ENCODE measurements at places on chromosomes 6 and 20.

- no peak for DNase-seq
Measured at GRCh38 chr6:42168650-42169049, 4.5 kb upstream of the GUCA1A start.

GRCh38 chr6:155313602-155314091 lies 637 bp downstream of the TFB1M start:
- DNase-seq, result peak; percentile 67

DNA sequence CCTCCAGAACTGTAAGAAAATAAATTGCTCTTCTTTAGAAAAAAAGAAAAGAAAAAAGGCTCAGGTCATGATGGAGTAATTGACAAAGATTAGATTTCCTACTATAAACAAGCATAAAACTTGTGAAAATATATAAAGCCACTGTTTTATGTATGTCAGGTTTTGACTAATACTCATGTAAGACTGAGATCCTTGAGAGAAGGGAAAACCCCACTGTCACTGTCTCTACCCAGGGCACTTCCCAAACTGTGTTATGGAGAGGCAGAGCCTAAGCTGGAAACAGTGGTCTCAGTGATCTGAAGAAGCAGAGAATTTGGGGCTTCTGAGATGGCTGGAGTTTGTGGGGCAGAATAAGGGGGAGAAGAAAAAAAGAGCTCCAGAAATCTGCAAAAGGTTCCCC lies 7.6 kb downstream of the ACAT2 start:
- no peak for DNase-seq

DNA sequence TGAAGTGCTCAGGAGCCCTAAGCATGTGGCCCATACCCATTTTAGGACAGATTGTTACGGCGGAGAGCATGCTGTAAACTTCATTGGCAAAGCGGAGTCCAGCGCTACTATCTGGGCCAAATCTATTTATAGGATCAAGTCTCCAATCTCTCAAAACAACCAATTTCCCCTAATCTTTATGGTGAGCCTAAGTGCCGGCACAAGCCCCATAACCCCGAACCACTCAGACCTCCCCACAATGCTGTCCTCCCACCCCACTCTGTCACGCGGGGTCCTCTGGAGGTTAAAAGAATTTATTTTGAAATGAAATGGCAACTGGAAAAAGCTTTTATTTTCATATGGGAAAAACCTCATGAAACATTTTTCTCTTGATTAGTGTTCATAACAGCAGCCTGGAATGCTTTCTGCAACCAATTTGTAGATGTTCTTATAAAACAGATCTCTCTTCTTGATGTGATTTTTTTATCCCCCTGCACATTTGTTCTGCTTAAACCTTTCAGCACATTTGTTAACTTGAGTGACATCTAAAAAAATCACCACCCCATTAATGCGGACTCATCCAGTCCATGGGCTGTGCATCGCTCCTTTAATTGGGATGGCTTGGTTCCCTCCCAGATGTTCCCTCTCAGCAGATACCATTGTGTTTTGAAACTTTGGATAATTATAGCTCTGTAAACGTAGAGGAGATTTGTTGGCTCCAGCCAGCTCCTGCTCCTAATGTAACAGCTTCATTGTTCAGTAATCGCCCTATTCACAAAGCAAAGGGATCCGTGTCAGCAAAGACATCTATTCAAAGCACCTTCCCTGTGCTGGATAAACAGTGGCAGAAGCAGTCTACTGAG lies 323.6 kb downstream of the CD83 start:
- peak; percentile 24 for DNase-seq

DNA sequence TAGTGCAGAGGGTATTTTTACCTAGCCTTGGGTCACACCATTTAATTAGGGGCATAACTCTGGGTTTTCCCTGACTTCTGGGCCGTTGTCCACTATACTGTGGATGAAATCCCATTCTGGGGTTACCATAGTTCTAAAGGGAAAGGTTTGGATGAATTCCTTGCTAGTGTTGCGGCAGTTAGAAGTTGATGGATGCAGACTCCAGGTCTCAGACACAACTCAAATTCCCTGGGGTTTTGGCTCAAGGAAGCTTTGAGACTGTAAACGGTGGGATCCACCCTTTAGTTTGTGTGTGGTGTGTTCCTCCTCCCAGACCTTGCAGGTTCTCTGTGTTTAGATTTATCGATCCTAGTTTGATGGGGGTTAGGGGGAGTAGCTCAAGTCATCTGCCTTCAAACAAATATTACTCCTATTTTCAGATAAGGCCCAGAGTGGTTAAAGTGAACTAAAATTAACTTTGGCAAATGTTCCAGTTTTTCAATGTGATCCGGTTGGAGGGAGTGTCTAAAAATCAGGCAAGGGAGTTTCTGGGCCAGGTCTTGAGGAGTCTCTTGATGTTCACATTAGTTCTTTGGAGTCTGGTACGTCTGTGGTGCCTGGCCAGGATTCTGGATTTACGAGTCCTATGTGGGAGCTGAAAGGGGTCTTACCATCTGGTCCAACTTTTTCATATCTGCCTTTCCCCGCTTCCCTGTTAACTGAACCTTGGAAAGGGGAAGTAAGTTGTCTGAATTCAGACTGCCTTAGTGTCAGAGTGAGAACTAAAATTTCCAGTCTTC lies 1.5 kb downstream of the RALY start:
- DNase-seq, result no peak

GRCh38 chr6:52305411-52305810 lies 20.9 kb upstream of the MCM3 start:
- DNase-seq, result no peak

DNA sequence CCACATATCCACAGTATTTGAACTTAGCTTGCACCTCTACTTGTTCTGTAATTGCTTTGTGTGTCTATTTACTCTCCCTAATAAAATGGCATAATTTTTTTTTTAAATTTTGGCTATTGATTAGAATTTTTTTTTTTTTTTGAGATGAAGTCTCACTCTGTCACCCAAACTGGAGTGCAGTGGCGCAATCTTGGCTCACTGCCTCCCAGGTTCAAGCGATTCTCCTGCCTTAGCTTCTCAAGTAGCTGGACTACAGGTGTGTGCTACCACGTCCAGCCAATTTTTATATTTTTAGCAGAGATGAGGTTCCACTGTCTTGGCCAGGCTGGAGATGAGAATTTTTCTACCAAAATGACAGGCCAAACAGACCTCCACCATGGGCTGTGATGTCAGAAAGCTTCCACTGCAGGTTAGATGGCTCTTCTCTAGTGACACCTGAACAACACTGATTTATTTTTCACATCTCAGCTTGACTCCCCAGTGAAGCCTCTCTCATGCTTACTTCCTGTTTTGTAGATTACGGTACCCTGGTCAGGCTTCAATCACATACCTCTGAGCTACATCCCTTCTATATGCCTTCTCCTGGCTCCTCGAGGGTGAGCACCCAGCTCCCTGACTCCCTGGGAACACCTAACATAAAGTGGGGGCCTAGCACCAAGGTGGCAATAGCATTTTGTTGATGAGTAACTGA lies 112.8 kb downstream of the ARHGAP18 start:
- no peak for DNase-seq

- DNase-seq, result no peak
Measured at GRCh38 chr6:126537061-126537816, 197.3 kb downstream of the CENPW start.

DNA sequence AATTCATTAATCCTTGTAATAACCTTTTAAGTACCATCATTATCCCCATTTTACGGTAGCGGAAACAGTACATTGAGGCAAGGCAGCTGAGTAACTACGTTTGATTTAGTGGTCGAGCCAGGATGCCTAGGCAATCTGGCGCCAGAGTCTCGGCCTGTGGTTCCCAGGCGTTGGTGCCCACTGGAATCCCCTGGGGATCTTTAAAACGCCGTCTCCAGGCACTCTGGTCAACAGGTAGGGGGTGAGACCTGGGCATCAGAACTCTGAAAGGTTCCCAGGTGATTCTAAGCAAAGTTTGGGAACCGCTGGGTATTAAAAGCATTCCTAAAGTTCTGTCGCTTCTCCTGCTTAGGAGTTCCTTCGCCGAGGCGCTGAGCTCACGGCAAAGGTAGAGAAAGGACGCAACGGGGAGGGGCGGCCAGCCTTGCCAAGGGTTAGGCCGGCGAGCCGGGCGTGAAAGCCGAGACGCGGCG lies 939 bp downstream of the DTNBP1 start:
- DNase-seq, result peak; percentile 58

DNA sequence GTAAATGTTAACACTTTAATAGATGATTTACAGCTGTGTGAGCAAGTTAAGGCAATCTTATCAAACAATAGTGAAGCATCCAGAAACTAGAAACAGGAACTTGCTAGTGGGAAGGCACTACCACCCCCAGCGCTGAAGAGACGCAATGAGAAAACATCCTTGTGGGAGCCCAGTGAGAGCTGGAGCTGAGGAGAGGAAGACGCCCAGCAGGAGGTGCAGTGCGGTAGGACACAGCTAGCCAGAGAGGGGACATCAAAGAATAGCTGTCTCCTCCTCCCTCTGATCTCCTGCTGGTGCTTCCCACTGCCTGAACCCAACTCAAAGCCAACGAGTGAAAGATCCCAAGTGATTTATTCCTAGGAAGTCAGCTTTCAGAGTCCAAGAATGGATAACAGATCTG lies 140.3 kb downstream of the COL12A1 start:
- DNase-seq, result no peak

DNA sequence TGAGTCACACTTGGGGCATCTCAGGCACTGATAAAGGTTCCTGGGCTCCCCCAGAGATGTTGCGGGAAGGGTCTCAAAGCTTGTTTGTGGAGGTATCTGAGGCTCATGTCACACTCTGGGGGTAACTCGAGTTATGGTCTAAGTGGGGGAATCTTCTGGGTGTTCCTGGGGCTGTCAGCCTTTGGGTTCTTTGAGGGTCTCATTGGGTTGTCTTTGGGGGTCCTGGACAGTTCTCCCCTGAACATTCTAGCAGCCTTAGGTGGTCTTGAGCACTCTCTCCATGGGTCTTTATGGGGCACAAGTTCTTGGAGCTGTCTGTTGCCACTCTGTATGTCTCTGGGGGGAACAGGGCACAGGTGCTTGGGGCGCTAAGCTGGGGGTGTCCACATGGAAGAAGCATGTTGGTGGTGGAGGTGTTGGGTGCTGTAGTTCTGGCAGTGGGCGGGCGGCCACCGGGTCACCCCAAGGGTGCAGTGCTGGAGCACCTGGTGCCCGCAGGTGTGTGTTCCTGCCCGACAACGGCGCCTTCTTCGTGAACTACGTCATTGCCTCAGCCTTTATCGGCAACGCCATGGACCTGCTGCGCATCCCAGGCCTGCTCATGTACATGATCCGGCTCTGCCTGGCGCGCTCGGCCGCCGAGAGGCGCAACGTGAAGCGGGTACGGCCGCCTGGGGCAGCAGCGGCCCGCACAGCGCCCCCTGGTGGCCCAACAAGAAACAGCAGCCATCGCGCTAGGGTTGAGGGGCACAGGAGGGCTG lies 7.1 kb upstream of the CAPN11 start:
- DNase-seq, result peak; percentile 8

GRCh38 chr20:4560667-4561066 lies 161.0 kb upstream of the PRND start:
- DNase-seq, result no peak

- DNase-seq, result no peak
Measured at GRCh38 chr20:35871259-35871771, 83.0 kb downstream of the SCAND1 start.

DNA sequence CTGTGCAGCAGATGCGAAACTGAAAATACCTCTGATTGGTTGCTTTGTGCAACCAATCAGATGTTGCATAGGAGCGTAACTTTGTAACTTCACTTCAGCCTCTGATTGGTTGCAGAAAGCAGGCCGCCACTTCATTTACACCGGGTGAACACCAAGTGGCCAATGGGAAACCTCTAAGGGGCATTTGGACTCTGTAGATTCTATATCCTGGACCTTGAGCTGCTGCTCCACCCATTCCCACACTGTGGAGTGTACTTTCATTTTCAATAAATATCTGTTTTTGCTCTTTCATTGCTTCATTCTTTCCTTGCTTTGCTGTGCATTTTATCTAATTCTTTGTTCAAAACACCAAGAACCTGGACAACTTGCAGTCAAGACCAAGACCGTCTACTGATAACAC lies 14.1 kb upstream of the NXT1 start:
- no peak for DNase-seq

DNA sequence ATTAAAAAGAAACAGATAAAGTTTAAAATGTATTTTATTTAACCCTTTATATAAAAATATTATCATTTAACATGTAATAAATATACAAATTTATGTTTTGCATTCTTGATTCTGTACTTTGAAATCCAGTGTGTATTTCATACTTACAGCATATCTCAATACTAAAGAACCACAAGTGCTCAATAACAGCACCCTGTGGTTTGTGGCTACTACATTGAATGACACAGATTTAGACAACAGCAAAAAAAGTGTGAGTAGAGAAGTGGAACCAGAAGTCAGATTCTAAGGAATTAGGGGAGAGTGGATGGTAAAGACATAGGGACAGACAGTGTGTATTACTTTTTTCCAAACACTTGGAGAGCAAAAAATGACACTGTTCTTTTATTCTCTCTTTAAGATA lies 524.5 kb downstream of the BMP2 start:
- no peak for DNase-seq

DNA sequence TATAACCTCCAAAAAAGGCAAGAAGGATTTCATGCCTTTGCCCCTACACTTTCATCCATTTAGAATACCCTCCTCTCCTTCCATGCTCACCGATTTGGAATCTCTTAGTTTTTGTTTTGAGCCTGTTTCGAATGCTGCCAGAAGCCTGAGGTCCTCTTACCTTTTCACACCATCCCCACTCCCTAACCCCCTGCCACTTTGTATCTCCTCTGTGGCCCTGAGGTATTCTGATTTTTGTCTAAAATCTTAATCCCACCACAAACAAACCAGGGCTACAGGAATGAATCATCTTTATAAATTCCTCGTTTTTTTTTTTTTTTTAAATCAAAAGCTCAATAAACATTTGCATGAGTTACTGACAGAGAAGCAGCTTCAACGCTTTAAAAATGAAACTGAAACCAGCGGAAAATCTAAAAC lies 1.6 kb upstream of the RPS12 start:
- no peak for DNase-seq

DNA sequence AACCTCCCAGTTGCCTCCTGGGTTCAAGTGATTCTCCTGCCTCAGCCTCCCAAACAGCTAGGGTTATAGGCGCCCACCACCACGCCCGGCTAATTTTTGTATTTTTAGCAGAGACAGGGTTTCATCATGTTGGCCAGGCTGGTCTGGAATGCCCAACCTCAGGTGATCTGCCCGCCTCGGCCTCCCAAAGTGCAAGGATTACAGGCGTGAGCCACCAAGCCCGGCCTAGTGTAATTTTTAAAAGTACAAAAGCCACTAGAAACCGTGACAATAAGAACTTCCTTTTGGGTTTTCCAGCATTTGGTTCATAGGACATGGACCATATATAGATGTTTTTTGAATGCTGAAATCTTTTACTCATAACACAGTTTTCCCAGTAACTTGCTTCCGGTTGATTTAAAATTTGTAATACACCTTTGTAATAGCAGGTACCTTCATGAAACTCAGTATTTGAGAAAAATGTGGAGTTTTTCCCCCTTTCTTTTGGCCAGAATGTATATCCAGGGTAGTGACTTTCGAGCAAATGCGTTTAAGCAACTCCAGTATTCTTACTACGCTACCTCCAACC lies 467 bp downstream of the PXT1 start:
- no peak for DNase-seq

DNA sequence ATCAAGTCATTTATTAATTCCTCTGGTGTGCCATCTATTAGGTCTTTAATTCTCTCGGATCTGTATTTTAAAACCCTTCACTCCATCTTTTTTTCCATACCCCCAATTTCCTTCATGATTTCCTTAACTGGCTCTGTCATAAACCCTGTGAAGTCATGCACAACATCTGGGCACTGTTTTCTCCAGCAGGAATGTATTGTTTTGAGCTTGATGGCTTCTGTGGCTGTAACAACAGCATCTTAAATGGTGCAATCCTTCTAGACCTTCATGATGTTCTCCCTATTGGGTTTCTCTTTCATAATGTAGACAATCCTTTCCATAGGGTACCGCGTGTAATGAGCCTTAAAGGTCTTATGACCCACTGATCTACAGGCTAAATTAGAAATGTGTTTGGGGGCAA lies 29.0 kb downstream of the CDK19 start:
- no peak for DNase-seq
